Smooth muscle cell of the brain vasculature (primary cell): ENCODE measurements at places on chromosomes 2 and 18.

DNA sequence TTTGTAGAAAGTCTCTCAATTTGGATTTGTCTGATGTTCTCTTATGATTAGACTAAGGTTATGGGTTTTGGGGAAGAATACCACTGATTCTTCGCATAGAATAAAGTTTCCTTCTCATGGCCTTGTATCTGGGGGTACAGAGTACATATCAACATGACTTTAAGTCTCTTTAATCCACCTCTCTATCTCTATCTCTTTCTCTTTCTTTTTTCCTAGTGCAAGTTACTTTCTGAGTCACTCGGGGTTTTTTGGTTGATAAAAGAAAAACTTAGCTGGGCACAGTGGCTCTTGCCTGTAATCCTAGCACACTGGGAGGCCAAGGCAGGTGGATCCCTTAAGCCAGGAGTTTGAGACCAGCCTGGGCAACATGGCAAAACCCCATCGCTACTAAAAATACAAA lies 100.1 kb upstream of the MAP4K3 start:
- DNase-seq: no peak

DNA sequence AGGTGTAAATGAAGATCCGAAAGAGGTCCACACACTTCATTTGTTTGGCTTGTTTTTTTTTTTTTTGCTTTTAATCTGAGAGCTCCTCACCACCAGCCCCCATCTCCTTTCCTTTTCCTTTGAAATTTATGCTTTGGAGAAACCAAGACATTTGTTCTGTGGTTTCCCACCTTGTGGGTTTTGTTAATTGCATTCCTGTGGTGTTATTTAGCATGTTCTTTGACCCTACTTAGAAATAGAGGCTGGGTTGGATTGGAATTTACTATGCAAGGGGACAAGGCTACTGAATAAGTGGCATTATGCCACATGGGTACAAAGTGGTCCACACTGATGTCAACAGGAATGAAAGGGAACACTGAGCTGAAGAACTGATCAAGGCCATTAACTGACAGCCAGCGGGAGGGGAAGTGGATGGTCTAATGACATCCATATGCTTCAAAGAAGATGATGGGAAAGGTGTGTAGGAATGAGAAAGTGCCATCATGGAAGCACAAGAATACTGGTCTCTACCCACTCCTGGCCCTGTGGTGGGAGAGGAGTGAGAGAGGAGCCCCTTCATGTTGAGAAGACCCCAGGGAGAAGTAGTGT lies 8.9 kb downstream of the CCL20 start:
- DNase-seq: no peak

- DNase-seq: no peak
Observed at GRCh38 chr2:233718552-233718951, at the start of gene UGT1A4. Gene UGT1A4 (plus strand): TSS chr2:233718736. CDS start chr2:233718821, 85 bp downstream.

- DNase-seq: no peak
Observed at GRCh38 chr2:14743861-14744260, 111.3 kb downstream of the LRATD1 start.

DNA sequence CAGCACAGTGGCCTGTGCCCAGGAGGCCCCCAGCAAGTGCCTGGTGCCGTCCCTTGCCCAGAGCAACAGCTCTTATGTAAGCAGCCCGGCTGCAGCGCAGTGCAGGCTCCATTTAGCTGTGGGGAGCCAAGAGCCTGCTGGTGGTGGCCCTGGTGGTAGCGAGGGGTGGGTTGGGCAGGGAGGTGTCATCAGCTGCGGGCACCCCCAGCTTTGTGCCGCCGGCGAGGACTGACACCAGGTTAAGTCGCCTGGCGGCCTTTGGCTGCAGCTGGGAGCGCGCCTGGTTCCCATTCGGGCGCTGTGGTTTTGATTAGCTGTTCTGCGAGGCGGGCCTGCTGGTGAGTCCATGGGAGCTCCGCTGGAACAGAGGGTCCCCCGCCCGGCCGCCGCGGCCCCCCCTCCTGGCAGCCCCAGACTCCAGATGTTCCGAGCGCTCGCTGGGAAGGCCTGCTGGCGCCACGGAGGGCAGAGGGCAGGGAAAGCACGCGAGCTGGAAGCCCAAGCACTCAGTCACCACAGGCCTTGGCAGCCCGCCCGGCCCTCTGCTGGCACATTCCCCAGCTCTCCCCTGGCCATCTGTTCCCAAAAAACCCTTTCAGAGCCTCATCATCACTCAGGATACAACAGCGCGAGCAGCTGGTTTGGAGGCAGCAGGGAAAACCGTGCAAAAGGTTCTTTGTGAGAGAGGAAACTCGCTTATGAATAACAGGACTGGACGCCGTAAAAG lies 18.4 kb downstream of the ATOH8 start:
- DNase-seq: peak; percentile 99
